ENCODE measurements at places on chromosomes 12 and 14. TPM values are rescaled to one million over a fixed set of nuclear protein-coding genes. Genes with fewer than 3 reads are reported as not detected.

DNA sequence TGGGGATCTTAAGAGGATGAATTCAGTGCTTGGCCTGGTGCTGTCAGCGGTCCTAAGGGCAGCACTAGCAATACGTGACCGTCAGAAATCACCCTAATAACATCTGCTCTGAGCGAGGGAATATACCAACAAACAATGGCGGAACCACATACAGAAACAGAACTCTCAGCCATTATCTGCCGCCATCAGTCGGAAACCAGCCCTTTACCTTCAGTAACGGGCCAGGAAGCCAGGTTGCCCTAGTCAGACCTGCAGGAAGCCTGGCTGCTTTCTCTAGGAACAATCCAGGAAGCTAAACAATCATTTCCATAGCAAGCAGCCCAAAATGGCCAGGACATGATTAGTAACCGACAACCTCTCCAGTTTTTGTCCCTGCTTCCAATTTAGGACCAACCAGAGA, 5.6 kb downstream of the CDCA4 start:
- DNase-seq = no peak

DNA sequence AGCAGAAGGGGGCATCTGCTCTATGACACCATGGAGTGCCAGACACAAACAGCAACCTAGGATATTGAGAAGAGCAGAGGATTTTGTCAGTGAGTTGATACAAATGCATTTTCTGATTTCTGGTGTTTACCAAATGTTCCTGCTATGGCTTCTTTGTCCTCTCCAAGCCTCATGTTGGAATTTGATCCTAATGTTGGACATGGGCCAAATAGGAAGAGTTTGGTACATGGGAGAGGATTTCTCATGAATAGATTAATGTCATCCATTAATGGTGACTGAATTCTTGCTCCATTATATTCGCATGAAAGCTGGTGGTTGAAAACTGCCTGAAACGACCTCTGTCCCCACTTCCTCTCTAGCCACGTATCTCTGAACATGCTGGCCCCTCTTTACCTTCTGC, 1002.2 kb upstream of the FLRT2 start:
- no peak for DNase-seq

DNA sequence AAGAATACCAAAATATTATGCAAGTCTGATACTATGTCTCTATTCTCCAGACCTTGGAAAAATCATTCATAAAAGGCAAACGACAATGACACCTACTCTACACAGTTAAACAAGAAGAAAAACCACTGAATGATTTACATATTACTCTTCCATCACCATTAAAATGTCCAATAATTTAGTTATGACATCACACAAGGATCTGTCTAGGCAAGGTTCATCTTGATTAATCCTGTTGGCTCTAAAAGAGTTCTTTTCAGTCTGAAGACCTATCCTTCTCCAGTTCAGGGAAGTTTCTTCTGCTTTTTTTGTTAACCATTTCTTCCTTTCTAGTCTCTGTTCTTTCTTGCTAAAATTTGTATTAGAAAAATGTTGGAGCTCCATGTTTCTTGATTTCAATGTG, 64.0 kb downstream of the OSBPL8 start:
- no peak for DNase-seq

DNA sequence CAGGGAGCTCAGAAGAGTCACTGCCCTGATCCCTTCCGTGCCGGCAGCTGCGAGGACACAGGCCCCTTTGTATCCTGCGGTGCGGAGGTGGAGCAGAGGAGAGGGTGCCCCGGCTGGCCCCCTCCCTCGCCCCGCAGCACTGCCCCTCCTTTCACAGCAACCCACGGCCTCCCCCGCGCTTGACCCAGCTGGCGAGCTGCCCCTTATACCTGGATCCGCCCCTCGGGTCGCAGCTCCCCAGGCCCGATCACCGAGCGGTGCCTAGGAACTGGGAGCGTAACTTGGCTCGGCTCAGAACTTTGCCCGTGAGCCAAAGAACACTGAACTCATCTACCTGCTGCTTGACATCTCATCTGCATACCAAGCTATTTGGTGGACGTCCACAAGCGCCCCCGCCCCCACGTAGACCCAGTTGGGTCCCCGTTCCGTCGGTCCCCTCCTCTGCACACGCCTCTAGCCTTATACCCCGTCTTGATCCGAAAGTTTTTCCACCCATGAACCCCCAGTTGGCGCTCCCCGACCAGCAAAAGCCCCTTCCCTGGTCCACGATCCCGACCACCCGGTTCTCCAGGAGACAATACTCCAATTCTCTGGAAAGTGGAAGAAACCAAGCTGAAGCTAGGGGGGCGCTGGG, 697 bp upstream of the DNAJC14 start:
- DNase-seq = peak; percentile 87

- DNase-seq = no peak
These were observed 16.8 kb downstream of the SLC25A47 start for GRCh38 chr14:100339766-100340422.

DNA sequence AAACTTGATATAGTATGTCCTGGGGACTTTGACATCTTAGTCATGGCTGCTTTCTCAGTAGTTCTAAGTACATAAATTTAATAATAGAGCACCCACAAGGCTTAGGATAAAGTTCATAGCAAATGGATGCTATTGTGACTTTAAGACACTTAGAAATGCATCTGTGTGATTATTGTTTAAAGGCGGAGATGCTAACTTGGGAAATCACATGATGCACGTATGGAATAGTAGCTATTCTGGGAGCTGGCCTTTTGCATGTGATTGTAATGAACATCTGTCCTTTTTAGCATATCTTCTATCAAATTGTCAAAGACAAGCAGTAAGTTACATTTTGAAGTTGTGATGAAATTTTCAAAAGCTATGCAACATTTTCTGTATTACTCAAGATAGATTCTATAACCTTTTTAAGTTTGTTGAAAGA, 46.7 kb upstream of the ATP2A2 start:
- DNase-seq = no peak

GRCh38 chr12:54404061-54405004, 14.7 kb downstream of the ITGA5 start:
- peak; percentile 50 for DNase-seq

- no peak for DNase-seq
These were observed 5.4 kb upstream of the KRT2 start for GRCh38 chr12:52657250-52657902.

- no peak for DNase-seq
These were observed 574 bp upstream of the FANCM start for GRCh38 chr14:45135156-45135555.

GRCh38 chr14:100675699-100676684, 50.7 kb upstream of the DLK1 start:
- DNase-seq = no peak

Gene AKAP3
- 2.6 TPM for polyA plus RNA-seq

Gene PYM1
- 31.0 TPM for polyA plus RNA-seq

Gene RBP5
- 54.0 TPM for polyA plus RNA-seq

Gene SERPINA9
- not detected for polyA plus RNA-seq

Gene PTGER2
- polyA plus RNA-seq = 5.4 TPM

Data from left kidney (tissue), 8 donors.